ENCODE measurements at places on chromosomes 12 and 14.

- no peak overlapping the region for H3K27ac ChIP-seq
- no peaks in the 10 kb centered on the region for H3K36me3 ChIP-seq
- DNase-seq = no peak
Observed at GRCh38 chr14:51520087-51520486, 131.6 kb upstream of the FRMD6 start.

DNA sequence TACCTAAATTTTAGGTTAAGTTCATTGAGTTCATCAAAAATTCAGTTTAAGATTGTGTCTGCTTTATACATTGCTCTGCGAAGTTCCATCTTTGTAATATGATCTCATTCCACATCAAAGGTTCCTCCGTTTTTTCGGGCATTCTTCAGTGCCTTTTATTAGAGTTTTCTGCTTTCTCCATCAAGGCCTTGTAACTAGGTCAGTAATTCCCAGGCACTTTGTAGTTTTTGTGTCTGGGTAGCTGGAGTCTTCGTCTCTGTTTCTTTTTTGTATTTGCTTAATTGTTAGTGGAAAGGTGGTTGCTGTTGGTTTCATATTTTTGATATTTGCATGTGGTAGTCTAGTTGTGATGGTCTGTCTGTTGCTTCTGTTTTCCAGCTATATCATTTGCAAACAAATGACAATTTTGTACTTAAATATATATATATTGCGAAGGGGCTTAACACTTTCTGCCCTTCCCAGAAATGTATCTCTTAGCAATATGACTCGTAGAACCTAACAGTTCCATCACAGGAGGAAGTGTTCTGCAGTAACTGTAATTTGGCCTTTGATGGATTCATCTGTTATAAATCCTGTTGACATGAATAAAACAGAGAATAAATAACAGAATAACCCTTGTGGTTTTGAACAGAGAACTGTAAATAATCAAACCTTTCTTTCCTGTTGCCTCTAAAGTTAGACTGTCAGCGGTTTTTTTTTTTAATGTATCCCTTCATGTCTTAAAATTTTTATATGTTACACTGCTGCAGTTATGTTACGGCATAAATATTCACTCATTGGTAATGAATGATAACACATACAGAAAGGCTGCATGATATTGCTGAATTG, 88.4 kb upstream of the DYNC1H1 start:
- H3K4me3 ChIP-seq = no peak overlapping the region
- H3K4me1 ChIP-seq = peaks cover 6% of the 10 kb centered on the region
- no peak for DNase-seq

DNA sequence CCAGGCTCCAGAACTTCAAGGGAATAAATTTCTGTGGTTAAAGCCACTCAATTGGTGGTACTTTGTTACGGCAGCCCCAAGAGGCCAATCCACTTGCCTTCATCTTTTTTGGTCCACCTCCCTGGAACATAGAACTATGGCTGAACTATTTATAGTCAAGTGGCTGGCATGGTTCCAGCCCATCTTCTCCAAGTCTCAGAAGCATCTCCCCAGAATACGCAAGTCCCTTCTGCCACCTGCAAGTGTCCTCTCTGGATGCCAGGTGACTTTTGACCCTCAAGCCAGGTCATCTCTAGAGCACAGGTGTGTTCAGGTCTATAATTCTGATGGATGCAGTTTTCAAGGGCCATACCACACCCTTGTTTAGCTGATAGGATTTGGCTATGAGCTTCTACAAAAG, 371.5 kb downstream of the AACS start:
- no peak overlapping the region for H3K4me3 ChIP-seq
- no peaks in the 10 kb centered on the region for H3K27me3 ChIP-seq
- no peaks in the 10 kb centered on the region for H3K4me1 ChIP-seq
- H3K27ac ChIP-seq = no peak overlapping the region

- H3K36me3 ChIP-seq = no peaks in the 10 kb centered on the region
- peaks cover 16% of the 10 kb centered on the region for H3K27me3 ChIP-seq
- no peak overlapping the region for H3K4me3 ChIP-seq
- H3K4me1 ChIP-seq = peaks cover 13% of the 10 kb centered on the region
Observed at GRCh38 chr12:4027412-4027811, 154.2 kb upstream of the PARP11 start.

DNA sequence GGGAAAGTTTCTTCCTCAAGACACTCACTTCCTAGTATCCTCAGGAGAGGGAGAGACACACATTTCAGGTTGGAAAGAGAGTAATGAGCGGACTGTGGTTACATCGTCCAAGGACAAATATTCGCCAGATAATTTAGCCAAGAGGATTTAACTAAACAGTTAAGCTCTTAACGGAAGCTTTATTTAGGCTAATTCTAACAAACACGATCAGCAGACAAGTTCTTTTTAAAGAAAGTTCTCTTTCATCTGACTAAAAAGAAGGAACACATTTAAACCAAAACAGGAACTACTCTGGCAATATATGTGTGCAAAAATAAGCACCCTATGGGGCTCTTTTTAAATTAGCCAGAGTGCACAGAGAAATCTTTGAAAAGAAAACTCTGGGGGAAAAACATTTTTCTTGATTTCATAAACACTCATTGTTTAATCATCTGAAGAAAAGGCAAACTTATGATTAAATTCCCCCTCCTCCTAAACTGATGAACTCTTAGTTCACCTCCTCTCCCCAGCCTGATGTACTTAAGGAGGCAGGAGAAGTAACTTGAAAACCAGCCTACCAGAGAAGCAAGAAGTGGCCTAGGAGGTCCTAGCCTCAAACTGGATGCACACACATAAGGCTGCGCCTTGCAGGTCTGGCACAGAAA, 13.3 kb upstream of the BTG1 start:
- no peak for DNase-seq
- no peak overlapping the region for H3K27ac ChIP-seq
- H3K4me1 ChIP-seq = peaks cover 2% of the 10 kb centered on the region
- no peaks in the 10 kb centered on the region for H3K27me3 ChIP-seq
- no peak overlapping the region for H3K4me3 ChIP-seq
